CD4-positive, alpha-beta T cell treated with Interferon gamma for 1 hour (primary cell): ENCODE measurements at places on chromosomes 16 and 17.
A peak's percentile ranks its signal among the peaks of the same experiment; 100 is the strongest.

GRCh38 chr16:71648921-71649320 lies 22.9 kb downstream of the MARVELD3 start:
- DNase-seq, result no peak

DNA sequence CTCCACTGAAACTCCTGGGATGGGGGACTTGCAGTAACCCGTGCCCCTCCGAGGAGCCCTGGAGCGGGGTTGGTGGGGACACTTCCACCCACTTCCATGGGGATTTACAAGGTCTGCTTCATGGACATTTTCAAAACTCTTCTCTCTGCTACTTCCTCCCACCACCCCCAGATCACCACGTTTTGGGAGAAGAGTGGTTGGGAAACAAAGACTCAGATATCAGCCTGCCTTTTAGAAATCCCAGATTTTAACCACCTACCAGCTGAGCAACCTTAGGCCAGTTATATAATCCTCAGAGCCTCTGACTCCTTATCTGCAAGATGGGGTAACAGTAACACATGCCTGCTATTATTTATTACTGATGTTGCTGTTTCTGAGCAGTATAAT lies 184.8 kb downstream of the CCDC182 start:
- no peak for DNase-seq

GRCh38 chr17:20092973-20093626 lies 83.9 kb downstream of the SPECC1 start:
- no peak for DNase-seq

- no peak for DNase-seq
Observed at GRCh38 chr17:13384626-13385025, 217.1 kb downstream of the HS3ST3A1 start.

DNA sequence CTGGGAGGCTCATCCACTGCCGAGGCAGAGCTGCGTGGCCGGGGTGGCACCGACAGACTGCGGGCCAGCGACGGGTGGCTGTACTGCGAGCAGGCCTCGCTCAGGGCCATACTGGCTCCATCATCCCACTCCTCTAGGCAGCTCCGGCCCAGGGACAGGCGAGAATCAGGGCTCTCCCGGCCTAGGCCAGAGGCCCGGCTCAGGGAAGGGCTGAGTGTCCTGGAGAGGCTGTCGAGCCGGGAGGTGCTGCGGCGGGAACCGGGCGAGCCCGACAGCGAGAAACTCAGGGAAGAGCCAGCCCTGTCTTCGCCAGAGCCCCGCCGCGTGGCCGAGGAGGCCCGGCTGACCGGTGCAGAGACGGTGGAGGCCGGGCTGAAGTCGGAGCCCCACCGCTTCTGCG lies 37.4 kb downstream of the PIPOX start:
- DNase-seq, result no peak

GRCh38 chr16:66082424-66082823 lies 284.1 kb upstream of the CDH5 start:
- DNase-seq, result no peak

GRCh38 chr17:46995841-46996571 lies 17.0 kb upstream of the RPRML start:
- DNase-seq, result no peak

DNA sequence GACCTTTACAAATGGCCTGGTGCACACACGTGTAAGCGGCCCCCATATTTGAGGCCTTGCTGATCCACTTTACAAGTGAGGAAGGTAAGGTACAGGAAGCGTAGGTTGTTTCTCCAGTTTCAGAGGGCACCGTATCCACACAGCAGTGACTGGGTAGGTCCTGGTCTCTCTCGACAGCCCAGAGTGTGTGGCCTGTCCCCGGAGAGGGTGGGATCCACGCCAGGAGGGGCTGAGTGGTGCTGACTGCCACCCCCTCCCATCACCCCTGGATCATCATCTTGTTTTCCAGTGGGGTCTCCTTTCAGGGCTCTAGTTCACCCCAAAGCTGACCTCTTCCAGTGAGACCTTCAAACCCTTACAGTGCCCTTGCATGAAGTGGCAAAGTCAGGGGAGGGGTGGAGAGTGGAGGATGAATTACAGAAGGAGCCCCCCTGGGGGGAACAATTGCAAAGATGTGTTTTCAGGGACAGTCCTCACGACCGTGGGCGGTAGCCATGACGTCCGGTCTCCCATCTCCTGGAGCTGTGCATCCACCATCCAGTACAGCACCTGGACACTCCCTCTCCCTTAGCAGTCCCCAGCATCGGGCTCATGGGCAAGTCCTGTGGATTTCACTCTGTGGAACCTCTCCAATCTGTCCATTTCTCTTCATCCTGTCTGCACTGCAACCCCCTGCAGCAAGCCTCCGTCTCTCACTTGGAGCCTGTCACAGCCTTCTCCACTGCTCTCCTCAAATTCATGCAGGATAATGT lies 4.5 kb upstream of the BANP start:
- no peak for DNase-seq

GRCh38 chr17:57010487-57010886 lies 32.6 kb downstream of the SCPEP1 start:
- no peak for DNase-seq

GRCh38 chr16:88770461-88771293 lies 14.3 kb downstream of the PIEZO1 start:
- DNase-seq, result peak; percentile 56

- no peak for DNase-seq
Observed at GRCh38 chr17:2190014-2190413, 113.6 kb downstream of the SMG6 start.

GRCh38 chr16:69482410-69482991 lies 58.1 kb downstream of the CYB5B start:
- no peak for DNase-seq

GRCh38 chr17:8105957-8106398 lies 12.3 kb downstream of the ALOXE3 start:
- DNase-seq, result no peak

- no peak for DNase-seq
Observed at GRCh38 chr16:47493381-47494337, 32.5 kb downstream of the PHKB start.

DNA sequence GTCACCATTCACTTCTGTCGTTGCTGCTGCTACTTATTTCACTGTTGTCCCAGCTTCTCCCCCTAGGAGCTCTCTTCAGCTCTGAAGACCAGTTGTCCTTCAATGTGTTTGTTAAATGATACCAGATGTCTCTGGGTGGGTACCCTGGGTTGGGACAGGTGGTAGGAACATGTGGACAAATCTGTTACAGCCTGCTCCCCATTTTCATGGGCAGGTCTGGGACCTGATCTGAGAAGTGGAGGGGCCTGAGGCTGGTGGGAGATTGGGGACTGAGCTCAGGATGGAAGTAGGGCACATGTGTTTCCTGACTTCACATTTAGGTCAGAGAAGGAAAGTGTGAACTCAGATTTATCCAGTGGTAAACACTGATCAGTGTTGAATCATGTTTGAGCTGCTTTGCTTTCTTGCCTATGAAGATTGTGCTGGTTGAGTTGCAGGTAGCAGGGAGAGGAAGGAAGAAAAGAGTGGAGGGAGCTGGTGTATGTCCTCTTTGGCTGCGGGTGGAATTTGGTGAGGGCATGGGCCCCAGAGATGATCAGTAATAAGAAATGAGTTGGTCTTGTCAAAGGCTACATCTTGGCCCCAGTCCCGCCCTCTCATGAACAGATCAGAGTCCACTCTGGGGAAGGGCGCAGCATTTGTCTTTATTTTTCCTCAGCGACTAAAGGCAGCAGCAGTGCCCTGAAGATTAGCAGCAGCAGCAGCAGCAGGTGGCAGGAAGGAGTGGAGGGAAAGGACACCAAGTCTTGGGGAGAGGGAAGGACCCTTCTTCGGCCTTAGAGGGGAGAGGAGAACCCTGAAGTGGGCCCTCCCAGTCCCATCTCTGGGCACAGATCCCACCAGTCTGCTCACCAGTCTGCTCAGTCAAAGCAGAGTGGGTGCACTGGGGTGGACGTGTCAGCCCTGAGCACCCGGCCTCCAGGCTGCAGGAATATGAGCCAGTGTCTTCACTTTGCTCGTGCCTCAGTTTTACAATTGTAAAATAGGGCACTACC lies 6.1 kb upstream of the EFTUD2 start:
- DNase-seq, result no peak

DNA sequence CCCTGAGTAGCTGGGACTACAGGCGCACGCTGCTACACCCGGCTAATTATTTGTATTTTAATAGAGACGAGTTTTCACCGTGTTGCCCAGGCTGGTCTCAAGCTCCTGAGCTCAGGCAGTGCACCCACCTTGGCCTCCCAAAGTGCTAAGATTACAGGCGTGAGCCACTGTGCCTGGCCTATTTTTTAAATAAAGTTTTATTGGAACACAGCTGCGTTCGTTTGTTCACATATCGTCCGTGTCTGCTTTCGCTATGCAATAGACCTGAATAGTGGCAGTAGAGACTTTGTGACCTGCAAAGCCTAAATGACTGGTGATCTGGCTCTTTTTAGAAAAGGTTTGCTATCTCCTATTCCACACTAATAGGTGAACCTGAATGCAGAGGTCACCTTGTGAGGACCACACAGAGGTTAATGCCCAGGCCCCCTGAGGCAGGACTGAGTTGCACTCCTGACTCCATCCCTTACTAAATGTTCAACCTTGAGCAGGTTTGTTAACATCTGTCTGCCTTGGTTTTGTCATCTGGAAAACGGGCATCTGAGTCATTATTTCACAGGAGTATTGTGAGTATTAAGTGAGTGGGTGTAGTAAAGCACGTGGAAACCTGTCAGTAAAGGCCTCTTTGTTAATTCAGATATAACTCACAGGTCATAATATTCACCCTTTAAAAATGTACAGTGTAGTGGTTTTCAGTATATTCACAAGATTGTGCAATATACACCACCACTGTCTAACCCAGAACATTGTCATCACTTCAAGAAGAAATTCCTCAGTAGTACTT lies 157.5 kb upstream of the CACNG5 start:
- DNase-seq, result no peak

DNA sequence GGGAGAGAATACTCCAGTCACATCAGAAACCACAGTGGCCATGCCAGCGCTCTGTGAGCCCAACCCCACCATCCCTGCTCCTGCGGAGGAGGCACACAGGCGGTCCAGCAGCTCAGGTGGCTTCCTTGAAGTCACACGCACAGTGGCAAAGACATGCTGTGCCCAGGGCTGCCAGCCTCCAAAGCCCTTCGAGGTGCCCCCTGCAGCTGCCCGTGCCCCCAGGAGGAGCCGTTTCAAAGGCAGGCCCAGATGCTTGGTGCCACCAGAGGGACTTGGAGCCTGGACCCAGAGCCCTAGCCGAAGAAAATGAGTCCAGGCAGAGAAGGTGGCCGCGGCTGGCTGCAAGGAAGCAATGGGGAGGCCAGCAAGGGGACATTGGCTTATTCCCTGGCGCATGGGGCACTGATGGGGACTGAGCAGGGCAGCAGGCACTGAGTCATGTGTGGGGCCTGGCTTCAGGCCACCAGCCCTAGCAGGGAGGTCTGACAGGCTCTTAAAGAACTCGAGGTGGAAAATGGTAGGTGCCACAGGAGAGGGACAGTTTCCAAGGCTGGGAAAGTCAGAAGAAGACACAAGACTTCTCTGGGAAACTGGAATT lies 17.2 kb upstream of the CACNG1 start:
- no peak for DNase-seq

DNA sequence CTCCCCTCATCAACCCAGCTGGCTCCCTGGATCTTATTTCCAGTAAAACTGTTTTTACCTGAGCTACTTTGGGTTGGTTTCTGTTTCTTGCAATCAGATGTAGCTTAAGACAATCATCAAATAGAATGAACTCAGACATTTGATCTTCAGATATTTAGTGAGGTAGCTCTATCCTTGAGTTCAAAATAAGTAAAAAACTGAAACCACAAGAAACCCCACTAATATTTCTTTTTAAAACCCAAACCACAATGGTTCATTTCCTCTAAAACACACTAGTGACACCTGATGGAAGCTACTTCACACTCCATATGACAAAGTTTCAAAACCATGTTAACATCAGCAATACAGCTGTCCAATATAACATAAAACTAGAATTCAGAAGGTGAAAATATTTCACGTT lies 37.8 kb downstream of the CACNG1 start:
- no peak for DNase-seq

DNA sequence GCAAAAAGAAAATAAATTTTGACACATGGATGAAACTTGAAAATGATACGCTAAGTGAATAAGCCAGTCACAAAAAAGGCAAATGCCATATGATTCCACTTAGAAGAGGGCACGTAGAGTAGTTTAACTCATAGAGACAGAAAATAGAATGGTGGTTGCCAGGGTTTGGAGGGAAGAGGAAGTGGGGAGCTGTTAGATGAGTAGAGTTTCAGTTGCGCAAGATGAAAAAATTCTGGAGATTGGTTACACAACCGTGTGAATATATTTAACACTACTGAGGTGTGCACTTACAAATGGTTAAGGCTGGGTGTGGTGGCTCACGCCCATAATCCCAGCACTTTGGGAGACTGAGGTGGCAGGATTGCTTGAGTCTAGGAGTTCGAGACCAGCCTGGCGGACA lies 93.4 kb upstream of the TMEM132E start:
- DNase-seq, result no peak

GRCh38 chr17:15171167-15172047 lies 93.7 kb downstream of the PMP22 start:
- DNase-seq, result no peak

- DNase-seq, result no peak
Observed at GRCh38 chr17:42404326-42405055, 16.2 kb upstream of the STAT3 start.

- DNase-seq, result peak; percentile 63
Observed at GRCh38 chr16:12819126-12820117, 15.7 kb upstream of the CPPED1 start.

DNA sequence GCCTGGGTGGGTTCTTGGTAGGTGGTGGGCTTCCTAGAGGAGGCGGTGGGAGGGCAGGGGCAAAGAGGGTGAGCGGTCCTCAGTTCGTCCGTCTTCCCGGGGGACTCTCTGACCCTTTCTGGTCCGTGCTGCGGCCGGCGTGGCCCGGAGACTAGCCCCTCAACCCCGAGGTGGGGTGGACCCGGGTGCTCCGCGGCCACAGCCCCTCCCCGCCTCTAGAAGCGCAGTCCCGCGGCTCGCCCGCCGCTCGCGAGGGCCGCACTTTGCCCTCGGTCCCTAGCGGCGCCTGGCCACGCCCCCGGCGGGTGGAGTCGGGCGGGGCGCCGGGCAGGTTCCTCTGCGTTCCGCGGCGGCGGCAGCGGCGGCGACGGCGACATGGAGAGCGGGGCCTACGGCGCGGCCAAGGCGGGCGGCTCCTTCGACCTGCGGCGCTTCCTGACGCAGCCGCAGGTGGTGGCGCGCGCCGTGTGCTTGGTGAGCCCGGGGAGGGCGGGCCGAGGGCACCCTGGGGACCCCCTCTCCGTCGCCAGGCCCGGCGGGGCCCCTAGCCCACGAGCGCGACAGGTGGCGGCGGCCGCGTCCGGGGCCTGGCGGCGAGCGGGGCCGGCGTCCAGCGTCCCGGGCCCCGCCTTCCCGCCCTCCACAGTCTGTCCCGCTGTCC lies at the start of gene SYNGR2:
Gene SYNGR2 (plus strand): TSS at position 340 of the 661 bp plus-strand sequence. CDS start 36 bp downstream, at position 376.
- peak; percentile 86 for DNase-seq

GRCh38 chr17:79831265-79832217 lies 7.7 kb downstream of the CBX4 start:
- DNase-seq, result no peak
